ENCODE measurements at places on chromosomes 7 and 10.

DNA sequence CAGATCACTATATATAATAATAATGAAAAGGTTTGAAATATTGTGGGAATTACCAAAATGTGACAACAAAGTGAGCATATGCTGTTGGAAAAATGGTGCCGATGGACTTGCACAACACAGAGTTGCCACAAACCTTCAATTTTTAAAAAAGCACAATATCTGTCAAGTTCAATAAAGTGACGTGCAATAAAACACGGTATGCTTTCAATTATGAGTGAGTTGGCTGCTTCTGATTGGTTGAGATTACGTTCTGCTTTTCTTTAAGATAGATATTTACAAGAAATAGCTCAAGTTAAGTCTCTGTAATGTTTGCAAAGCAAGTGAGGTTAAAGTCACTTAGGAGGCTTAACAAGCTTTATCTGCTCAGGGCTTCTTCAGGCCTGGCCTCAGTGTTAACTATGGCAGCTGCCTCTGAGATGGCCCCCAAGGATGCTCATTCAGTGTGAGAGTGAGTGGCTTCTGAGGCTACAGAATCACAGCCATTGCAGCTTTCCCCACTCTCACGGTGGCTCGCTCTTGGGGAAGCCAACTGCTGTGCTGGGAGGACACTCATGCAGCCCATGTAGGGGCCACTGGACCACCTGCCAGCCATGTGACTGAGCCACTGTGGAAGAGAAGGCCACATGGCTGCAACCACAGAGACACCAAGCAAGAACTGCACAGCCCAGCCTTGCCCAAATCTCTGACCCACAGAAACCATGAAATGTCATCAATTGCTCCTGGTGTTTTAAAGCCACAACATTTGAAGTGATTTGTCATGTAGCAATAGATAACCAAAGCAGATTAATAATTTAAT is 78.3 kb upstream of the TMEM72 start:
- DNase-seq: no peak

GRCh38 chr10:102146971-102147428 is 5.2 kb upstream of the NOLC1 start:
- no peak for DNase-seq

DNA sequence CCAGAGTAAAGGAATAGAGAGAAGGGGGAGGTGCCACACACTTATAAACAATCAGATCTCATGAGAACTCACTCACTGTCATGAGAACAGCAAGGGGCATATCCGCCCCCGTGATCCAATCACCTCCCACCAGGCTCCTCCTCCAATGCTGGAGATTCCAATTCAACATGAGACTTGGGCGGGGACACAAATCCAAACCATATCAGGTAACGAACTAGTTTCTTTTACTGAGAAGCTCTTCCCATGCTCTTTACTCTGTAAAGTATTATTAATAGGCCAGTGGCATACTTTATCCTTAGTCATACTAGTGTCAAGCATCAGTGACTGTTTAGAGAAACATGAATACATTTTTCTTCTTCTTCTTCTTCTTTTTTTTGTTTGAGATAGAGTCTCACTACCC is 39.4 kb upstream of the ZNF488 start:
- DNase-seq: no peak

DNA sequence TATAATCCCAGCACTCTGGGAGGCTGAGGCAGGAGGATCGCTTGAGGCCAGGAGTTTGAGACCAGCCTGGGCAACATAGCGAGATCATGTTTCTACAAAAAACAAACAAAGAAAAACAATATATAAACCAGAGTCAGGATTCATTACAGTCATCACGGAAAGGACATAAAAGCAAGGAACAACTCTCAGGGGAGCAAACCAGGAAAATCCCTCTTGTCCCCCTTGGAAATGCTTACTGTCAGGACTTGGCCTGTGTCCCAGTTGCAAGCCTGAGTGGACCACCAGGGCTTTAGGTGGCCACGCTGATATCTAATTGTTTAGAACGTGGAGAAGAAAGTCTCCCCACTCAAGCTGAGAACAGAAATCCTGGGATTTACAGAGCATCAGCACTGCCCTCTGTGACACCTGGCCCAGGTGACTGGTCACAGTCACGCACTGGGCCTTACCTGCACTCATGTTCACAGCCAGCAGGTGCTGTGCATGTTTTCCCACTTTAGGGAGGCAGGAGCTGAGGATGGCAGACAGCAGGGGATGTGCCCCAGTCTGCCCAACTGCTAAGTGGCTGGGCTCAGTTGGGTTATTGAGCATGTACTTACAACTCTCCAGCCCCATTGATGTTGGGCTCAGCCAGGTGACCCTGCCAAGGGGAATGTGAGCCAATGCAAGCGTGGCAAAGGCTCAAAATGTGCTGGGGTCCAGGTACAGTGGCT is 60.9 kb downstream of the TMEM130 start:
- DNase-seq: no peak

DNA sequence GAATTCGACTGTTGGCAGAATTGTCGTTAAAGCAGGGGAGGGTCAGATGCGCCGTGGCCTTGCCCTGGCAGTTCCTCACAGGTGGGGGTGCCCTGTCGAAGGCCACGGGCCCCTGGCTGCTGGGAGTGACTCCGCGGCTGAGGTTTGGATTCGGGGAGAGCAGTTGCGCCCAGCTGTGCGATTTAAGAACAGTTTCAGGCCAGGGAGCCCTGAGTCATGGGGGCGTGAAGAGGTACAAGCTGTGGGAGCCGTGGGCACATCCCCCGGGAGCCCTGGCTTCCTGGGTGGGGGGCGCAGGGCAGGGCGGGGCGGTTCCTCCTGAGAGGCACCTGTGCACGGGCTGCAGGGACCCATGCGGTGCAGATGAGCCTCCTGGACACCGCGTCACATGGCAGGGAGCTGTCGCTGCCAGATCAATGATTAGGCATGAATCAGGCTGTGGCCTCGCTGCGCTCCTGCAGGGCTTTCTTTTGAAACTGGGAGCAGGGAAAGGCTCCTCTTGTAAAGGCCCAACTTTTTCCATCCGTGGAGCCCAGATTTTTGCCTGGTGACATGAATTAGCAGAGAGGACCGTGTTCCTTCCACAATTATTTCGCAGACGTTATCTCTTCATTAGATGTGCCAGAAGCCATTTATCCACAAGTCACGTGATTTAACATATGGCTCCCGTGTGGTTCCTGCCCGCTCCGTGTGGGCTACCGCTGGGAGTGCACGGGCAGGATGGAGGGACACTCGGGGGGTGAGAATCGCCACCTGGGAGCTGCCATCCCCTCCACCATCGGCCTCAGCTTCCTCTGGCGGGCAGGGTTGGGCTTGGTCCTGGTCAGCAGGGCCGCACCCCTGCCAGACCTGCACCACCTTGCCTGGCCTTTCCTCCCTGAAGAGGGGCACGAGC is 918 bp downstream of the PWWP2B start:
- peak; percentile 28 for DNase-seq

GRCh38 chr10:90306187-90306586 is 551.7 kb downstream of the HTR7 start:
- peak; percentile 97 for DNase-seq

- DNase-seq: peak; percentile 52
Observed at GRCh38 chr7:774161-775109, 47.4 kb upstream of the PRKAR1B start.

DNA sequence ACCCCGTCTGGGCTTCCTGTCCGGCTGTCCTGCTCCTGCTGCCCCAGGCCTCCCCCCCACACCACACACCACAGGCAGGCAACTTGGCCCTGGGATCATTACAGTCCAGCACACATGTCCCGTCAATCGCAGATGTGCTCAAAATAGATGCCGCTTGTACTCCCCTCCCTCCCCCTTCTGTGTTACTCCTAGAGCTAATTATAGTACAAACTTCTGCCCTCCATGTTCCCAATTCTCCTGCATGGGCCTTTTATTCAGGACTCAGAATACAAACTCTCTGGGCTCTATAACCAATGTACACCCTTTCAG is at the start of gene SYNPO2L:
Gene SYNPO2L, minus strand, starts transcription at position 40 of the 309 bp plus-strand sequence. CDS start 107 bp downstream, outside the sequence.
- DNase-seq: no peak

DNA sequence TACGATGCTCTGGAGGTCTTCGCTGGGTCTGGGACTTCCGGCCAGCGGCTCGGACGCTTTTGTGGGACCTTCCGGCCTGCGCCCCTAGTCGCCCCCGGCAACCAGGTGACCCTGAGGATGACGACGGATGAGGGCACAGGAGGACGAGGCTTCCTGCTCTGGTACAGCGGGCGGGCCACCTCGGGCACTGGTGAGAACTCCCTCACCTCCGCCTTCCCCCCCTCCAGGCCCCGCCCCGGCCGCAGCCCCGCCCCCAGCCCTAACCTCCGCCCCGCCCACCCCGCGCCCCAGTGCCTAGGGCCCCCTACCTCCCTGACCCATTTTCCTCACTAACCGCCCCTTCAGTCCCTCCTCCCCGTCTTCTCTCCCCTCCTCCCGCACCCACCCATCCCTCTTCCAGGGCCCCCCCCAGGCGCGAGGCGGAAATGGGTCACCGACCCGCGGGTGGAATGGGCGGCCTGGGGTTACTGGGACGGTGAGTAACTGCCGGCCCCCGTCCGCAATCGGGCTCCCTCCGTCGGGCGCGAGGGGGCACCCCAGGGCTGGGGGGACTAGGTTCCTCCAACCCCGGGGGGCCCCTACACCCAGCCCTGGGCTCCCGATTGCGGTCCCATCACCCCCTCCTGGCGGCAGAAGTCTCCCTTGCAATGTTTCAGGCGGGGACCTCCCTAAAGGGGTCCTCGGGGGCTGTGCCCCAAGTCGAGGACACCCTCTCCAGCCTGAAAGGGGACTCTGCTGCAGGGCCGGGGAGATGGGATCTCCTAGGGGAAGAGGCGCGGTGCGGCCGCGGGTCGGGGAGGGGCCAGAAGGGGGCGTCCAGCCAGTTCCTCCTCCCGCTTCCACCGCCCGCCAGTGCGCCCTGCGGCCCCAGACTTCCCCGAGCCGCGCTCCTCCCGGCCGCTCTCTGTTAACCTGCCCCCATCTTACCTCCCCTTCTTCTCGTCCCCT is 2.1 kb downstream of the PCOLCE start:
- peak; percentile 64 for DNase-seq

DNA sequence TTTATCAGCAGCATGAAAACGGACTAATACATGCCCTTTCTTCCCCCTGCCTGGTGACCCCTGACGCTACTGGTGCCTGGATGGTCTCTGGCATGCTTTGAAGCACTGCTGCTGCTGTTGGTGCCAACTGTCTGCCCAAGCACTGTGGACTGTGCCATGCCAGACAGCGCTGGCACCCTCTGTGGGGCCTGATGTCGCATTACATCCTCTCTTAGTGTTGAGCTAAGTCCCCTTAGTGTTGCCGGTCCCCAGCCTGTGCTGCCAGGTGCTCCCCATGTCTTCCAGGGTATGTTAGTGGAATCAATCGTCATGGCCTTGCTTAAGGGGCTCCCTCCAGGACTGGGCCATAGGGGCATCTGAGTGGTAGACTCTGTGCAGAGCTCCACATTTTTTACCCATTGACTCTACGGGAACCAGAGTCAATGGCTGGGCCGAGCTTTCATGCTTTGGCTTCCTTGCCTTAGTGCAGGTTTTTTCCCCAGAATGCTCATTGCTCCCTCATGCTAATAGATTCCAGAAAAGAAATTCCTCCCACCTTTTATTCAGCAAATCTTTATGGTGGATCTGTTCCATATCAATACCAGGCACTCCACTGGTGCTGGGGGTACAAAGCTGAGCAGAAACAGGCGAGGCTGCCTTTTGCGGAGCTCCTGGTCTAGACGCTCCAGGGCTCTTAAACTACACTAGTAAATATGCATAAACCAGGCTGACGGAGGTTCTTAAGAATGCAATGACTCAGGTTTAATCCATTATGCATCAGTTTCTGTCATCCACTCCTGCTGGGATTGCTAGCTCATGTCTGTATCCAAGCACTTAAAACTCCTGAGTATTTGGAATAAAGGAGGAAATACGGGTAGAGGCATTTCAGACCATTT is 21.8 kb upstream of the MRC1 start:
- peak; percentile 98 for DNase-seq

- peak; percentile 49 for DNase-seq
Observed at GRCh38 chr7:101243646-101244374, 1.1 kb downstream of the FIS1 start.

DNA sequence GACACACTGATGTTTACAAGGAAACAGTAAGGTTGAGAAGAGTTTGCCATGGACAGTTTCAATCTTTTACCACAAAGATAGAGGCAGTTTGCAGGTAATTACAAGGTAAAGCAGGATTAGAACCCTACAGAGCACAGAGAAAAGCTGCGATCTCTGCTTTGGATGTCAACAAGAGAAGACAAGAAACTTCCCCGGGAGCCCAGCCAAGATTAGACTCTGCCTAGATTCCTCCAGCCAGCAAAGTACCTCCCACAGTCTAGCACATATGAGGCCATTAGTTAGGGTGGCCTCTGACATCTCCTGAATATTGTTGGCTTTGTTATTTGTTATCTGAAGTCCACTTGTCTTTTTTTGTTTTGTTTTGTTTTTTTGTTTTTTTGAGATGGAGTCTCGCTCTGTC is 178.1 kb downstream of the CALN1 start:
- DNase-seq: no peak

GRCh38 chr10:16803464-16803863 is 13.8 kb downstream of the RSU1 start:
- no peak for DNase-seq

- DNase-seq: no peak
Observed at GRCh38 chr10:42985436-42986316, 91.2 kb upstream of the RET start.

DNA sequence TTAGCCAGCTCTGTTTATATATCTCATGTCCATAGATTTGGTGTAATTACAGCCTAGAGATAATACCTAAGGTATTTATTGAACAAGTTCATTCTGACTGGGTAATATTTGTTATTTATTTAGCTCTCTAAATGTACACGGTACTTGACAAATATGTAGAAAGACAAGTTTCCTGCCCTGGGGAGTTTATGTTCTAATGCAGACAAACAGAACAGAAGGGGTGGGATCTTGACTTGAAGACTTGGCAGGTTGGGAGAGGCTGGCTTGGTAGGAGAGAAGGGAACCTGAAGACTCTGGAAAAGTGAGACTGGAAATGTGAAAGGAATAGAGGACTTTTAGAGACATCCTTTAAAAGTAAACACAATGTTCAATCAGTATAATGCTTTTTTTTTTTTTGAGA is 97.7 kb upstream of the CDK6 start:
- DNase-seq: no peak

DNA sequence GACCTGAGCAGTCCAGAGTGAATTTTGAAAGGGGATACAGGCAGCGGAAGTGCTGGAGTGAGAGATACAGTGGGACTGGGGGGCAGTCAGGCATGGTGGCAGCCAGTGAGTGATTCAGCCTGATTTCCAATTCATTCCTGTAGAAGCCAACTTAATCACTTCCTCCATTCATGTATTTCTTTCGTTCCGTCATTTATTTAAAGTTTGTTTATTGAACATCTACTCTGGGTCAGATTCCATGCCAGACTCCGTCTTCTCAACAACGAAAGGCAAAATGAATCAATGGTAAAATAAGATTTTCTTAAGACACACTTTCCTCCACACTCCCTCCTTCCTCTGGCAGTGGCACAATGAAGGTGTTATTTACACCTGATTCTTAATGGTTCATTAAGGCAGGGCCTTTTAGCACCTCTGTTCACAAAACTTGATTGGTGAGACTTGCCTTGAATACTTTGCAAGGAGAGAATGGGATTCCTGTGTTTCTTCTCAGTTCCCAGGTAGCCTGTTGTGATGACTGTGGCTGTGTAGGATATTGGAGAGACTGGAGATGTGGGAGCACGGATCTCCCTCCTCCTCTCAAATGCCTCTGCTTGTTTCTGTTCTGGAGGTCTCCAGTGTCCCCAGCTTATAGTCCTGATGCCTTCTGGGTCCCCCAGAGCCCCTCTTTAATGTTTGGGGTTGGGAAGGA is 27.9 kb downstream of the ADCYAP1R1 start:
- no peak for DNase-seq

All from choroid plexus epithelial cell (primary cell).